Neural progenitor cell (in vitro differentiated cells): ENCODE measurements at places on chromosomes 3 and 15. TPM values are rescaled to one million over a fixed set of nuclear protein-coding genes. Genes with fewer than 3 reads are reported as not detected.

GRCh38 chr3:69500604-69501003 is 114.7 kb upstream of the FRMD4B start:
- no peak for DNase-seq

GRCh38 chr3:139473155-139473771 is 3.1 kb downstream of the RBP2 start:
- DNase-seq, result no peak

SUSD5 gene
- total RNA-seq, result 3.1 and 3.7 TPM in 2 replicates

- no peak for DNase-seq
These were observed 256.4 kb downstream of the NR2F2 start for GRCh38 chr15:96586901-96587300.

GP5 gene
- total RNA-seq, result 0.03 TPM in 1 of 2 replicates, not detected in the other
